ENCODE measurements at places on chromosomes 1 and 21. TPM values are rescaled to one million over a fixed set of nuclear protein-coding genes. Genes with fewer than 3 reads are reported as not detected.
A peak's percentile ranks its signal among the peaks of the same experiment; 100 is the strongest.

- no peaks in the 10 kb centered on the region for H3K4me1 ChIP-seq
- no peak overlapping the region for H3K4me3 ChIP-seq
- no peak overlapping the region for H3K27ac ChIP-seq
These were observed 21.1 kb downstream of the KPNA6 start for GRCh38 chr1:32128964-32129363.

MPZ gene
- 18.7 TPM for total RNA-seq

DNA sequence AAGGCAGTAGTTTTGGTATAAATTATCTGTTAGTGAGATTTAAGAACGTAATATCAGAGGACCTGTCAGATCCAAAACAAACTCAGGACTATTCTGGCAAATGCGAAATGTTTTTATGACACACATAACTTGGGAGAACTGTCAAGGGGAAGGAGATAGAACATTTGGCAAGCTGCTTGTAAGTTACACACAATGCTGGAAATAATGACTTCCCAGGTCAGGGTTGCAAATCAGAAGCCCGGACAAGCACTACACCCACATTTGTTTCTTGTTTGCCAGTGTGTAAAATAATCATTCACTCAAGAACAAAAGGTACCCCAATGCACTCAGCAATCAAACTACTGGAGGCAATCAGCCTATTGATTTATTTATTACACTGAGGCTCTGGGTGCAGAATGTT is 354.7 kb downstream of the KCNH1 start:
- peak; percentile 41 for ATAC-seq
- H3K4me3 ChIP-seq, result no peak overlapping the region
- H3K36me3 ChIP-seq, result no peaks in the 10 kb centered on the region
- H3K4me1 ChIP-seq, result no peaks in the 10 kb centered on the region

- no peaks in the 10 kb centered on the region for H3K36me3 ChIP-seq
- no peak overlapping the region for H3K27ac ChIP-seq
- no peak for ATAC-seq
- no peaks in the 10 kb centered on the region for H3K4me1 ChIP-seq
- no peak overlapping the region for H3K4me3 ChIP-seq
These were observed 69.4 kb downstream of the TDRD5 start for GRCh38 chr1:179661018-179661417.

TSTD1 gene
- 29.5 TPM for total RNA-seq

ANKRD65 gene
- total RNA-seq, result 16.9 TPM

DNA sequence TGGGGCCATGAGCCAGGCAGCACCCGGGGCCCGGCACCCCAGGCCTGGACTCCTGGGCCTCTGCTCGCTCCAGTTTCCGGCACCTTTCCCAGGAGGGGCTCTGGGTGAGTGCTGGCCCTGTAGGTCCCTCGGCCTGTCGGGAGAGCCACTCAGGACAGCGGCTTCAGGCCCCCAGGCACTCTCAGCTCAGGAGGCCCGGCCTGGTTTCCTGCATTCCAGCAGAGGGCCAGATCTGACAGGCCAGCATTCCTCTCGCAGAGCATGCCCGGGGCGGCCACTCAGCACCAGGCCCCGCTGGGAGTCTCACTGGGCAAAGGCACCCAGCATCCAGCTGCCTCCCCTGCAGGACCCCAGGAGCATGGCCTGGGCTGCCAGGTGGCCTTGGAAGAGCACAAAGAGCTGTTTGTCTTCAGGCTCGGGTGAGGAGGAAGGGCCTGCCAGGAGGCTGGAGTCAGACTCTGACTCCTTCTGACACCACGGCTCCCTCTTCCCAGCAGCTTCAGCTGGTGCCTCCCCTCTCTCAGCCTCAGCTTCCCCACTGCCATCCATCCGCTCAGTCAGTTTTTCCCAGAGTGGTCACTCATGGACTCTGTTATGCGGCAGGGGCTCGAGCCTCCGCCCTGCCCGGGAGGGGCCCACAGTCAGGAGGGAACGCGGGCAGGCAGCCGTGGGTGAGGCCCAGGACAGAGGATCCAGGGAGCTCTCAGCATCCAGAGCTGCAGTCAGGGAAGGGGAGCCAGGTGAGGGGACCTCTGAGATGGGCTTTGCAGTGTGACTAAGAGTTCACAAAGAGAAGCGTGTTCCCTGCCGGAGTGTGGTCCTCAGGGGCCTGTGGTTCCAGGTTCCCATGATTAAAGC is 51.7 kb downstream of the WNT9A start:
- no peak overlapping the region for H3K27ac ChIP-seq
- no peaks in the 10 kb centered on the region for H3K36me3 ChIP-seq
- H3K4me1 ChIP-seq, result no peaks in the 10 kb centered on the region
- no peak overlapping the region for H3K4me3 ChIP-seq
- H3K27me3 ChIP-seq, result no peaks in the 10 kb centered on the region

GRCh38 chr1:203122159-203122558 is 5.4 kb upstream of the ADORA1 start:
- H3K4me3 ChIP-seq, result no peak overlapping the region
- H3K27ac ChIP-seq, result no peak overlapping the region
- ATAC-seq, result no peak
- H3K4me1 ChIP-seq, result peaks cover 12% of the 10 kb centered on the region

GRCh38 chr1:6785728-6786505 is 663 bp downstream of the CAMTA1 start:
- H3K27ac ChIP-seq, result peak overlapping the region; percentile 89
- ATAC-seq, result no peak
- peak overlapping the region; percentile 95 for H3K4me3 ChIP-seq
- H3K36me3 ChIP-seq, result no peaks in the 10 kb centered on the region

GRCh38 chr1:158607296-158607695 is 2.2 kb downstream of the OR10Z1 start:
- ATAC-seq, result no peak
- H3K27me3 ChIP-seq, result no peaks in the 10 kb centered on the region
- no peaks in the 10 kb centered on the region for H3K4me1 ChIP-seq
- no peak overlapping the region for H3K27ac ChIP-seq

DNA sequence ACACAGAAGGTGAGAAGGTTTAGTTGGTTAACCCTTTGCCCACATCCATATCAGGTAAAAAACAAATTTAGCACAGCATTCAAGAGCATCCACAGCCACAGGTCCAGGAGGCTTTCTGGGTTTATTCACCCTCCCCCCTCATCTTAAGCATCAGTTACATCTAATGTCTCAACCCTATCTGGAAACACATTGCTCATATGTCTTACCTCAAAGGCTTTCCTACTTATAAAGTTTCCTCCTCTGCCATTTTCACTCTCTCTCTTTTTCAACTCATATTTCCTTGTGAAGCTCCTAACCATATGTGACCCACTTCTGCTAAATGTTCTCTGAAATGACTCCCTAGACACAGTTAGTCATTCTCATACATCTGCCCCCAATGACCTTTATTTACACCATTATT is 47.9 kb upstream of the RUNX1 start:
- no peaks in the 10 kb centered on the region for H3K36me3 ChIP-seq
- no peak overlapping the region for H3K27ac ChIP-seq
- no peak for ATAC-seq
- no peaks in the 10 kb centered on the region for H3K4me1 ChIP-seq

GRCh38 chr1:209774592-209774991 is 9.8 kb downstream of the C1orf74 start:
- H3K27ac ChIP-seq, result no peak overlapping the region
- ATAC-seq, result no peak
- H3K4me1 ChIP-seq, result peaks cover 3% of the 10 kb centered on the region
- H3K4me3 ChIP-seq, result no peak overlapping the region
- H3K36me3 ChIP-seq, result no peaks in the 10 kb centered on the region

DNA sequence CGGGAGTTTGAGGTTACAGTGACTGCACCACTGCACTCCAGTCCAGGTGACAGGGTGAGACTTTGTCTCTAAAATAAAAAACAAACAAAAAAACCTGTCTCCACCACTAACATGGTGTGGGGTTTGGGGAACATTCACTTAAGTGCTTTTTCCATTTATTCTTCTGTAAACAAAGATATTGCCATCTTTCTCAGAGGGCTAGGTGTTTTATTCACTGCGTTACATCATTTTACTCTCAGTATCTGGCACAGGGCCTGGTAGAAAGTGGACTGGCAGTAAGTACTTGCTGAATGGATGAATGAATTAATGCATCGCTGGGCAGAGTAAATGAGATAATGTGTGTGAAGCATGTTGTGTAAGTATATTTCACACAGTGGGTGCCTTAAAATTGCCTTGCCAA is 20.1 kb downstream of the KIAA0040 start:
- no peak overlapping the region for H3K27ac ChIP-seq
- H3K27me3 ChIP-seq, result no peaks in the 10 kb centered on the region
- no peaks in the 10 kb centered on the region for H3K4me1 ChIP-seq
- no peaks in the 10 kb centered on the region for H3K36me3 ChIP-seq

DNA sequence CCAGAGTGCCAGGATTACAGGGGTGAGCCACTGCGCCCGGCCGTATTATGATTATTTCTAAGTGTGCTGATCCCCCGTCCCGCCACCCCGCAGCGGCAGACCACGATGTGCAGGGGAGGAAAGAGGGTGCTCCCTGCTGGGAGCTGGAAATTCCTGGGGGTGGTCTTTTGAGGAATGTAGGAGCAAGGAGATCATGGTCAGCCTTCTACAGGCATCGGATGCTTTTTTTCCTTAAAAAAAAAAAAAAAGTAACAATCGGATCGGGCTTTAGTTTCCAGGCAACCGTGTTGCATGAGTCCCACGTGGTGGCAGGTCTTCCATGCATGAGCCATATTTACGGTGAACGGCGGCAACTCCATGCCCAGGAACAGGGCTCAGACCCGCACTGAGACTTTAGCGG is 74.2 kb upstream of the COX20 start:
- H3K27ac ChIP-seq, result no peak overlapping the region
- H3K36me3 ChIP-seq, result no peaks in the 10 kb centered on the region
- ATAC-seq, result no peak
- no peak overlapping the region for H3K4me3 ChIP-seq
